Activated CD4-positive, alpha-beta T cell treated with anti-CD3 and anti-CD28 coated beads, Interleukin-2, Interleukin-4, amounts not matched to agents 100 ng/mL and 50 ng/mL, durations not matched to agents 16 hours and 8 hours (primary cell): ENCODE measurements at places on chromosomes 3 and 15.

- no peak for DNase-seq
Observed at GRCh38 chr15:57422113-57422754, 45.9 kb downstream of the CGNL1 start.

DNA sequence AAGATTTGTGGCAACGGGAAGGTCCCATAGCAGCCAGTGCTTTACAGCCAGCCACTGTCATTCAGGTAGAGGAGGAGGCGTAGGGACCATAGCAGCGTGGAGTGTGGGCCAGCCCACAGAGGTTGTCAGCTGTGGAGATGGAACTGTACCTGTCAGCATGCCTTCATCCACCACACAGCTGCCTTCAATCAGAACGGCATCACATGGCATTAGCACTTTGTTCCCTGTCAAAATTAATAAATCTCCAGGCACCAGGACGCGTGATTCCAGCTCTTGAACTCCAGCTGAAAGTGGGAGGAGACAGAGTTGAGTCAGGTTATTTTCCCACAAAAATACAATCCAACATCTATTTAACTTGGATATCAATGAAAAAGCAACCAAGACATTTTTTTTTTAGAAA lies 84.0 kb downstream of the ATP13A4 start:
- no peak for DNase-seq

- DNase-seq: no peak
Observed at GRCh38 chr3:197503652-197504051, 52.1 kb downstream of the BDH1 start.

GRCh38 chr3:127424766-127425504 lies 137.1 kb upstream of the PRR20G start:
- DNase-seq: no peak

- DNase-seq: no peak
Observed at GRCh38 chr3:13526626-13526949, 22.3 kb upstream of the FBLN2 start.

DNA sequence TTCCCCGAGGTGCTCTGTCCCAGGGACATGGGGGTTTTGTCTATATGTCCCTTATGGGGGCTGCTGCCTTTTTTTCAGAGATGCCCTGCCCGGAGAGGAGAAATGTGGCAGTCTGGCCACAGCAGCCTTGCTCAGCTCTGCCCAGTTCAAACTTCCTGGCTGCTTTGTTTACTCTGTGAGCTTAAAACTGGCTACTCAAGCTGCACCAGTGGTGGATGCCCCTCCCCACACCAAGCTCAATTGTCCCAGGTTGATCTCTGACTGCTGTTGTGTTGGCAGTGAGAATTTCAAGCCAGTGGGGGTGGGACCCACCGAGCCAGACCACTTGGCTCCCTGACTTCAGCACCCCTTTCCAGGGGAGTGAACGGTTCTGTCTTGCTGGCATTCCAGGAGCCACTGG lies 188.9 kb downstream of the STXBP5L start:
- DNase-seq: no peak

- no peak for DNase-seq
Observed at GRCh38 chr3:4899710-4900109, 79.5 kb upstream of the BHLHE40 start.

GRCh38 chr3:132660811-132661070 lies 612 bp downstream of the UBA5 start:
- no peak for DNase-seq

- no peak for DNase-seq
Observed at GRCh38 chr3:55329849-55330248, 157.3 kb downstream of the WNT5A start.

- no peak for DNase-seq
Observed at GRCh38 chr3:105512061-105512460, 145.4 kb downstream of the ALCAM start.

GRCh38 chr15:47506329-47507100 lies 210.8 kb upstream of the SEMA6D start:
- DNase-seq: no peak
